BJ (cell line): ENCODE measurements at places on chromosomes 1 and 21.
A peak's percentile ranks its signal among the peaks of the same experiment; 100 is the strongest.

DNA sequence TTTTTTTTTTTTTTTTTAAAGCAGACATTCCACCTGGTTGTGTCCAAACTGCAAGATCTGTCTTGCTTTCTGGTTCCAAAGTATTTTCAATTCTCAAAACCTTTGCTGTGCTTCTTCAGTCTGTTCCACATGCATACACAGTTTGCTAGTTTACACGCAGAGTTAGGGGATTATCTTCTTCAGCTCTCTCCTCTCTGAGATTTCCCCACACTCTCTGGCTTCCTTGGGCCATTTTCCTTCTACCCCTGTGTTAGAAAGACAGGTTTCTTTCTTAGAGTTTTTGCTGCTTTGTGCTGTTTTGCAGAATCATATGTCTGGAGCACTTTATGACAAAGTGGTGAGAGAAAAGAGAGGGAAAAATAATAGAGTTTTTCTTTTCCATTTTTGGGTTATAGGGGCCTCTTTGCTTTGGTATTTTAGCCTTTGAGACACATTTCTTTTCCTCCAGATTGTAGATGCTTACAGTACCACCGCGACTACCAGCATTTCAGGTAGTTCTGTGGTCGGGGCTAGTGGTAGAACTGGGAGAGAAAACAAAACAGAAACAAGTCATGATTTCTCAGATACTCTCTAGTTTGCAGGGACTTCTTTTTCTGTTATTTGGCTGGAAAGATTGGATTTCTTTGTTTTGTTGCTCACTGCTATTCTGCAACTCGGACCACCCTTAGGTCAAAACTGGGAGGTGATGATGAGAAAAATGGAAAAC, 66.3 kb downstream of the RABGAP1L start:
- DNase-seq: no peak

- no peak for DNase-seq
Measured at GRCh38 chr1:199786695-199787094, 240.8 kb upstream of the NR5A2 start.

DNA sequence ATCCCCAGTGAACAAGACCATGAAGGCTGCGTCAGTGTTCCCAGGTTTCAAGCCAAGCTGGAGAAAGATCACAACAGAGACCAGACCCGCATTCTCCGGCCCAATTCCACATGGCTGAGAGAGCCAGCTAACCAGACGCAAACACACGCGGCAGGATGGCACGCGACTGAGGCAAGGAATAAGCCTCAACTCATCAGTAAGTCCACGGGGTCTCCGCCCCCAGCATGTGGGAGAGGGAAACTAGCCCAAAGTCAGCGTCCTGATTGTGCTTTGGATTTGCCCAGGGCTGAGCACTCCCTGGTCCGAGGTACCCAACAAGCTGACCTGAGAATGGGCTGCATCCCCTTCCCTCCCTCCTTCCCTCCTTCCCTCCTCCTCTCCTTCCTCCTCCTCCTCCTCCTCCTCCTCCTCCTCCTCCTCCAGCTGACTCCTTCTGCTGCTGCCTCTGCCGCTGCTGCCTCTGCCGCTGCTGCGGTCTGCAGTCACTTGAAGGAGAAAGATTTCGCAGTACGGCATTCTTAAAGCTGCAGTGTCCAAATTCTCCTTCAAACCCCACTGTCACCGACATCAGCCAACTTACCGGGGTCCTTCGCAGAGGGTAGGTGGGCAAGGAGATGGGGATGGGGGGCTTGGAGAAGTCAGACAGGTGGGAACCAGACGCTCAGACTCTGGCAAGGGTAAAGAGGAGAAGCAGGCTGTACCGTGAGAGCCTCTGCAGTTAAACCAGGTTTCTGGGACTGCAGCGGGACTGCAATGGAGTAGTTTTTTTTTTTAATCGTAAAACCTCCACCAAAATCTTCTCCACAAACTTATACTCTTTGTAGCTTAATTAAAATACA, 33.0 kb upstream of the H6PD start:
- DNase-seq: no peak

- DNase-seq: no peak
Measured at GRCh38 chr1:99180915-99181314, 83.4 kb upstream of the PLPPR4 start.

- peak; percentile 100 for DNase-seq
Measured at GRCh38 chr1:33433509-33434362, 2.8 kb upstream of the PHC2 start.

DNA sequence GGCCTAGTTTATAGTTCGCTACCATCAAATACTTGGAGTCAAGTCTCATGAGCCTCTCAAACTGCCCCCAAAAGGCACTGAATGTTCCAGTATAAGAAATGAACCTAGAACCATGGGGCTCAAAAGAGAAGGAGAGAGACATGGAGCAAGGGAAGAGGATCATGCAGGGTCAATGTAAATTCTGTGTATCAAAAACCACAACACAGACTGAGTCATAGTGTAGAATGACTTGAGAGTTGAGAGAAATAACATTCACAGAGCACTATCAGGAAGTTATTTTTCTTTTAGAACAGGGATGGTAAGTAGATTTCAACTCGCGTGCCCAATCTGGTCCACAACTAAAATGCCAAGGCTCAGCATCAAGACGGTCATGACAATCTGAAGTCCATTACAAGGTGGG, 59.8 kb downstream of the GNG12 start:
- no peak for DNase-seq

DNA sequence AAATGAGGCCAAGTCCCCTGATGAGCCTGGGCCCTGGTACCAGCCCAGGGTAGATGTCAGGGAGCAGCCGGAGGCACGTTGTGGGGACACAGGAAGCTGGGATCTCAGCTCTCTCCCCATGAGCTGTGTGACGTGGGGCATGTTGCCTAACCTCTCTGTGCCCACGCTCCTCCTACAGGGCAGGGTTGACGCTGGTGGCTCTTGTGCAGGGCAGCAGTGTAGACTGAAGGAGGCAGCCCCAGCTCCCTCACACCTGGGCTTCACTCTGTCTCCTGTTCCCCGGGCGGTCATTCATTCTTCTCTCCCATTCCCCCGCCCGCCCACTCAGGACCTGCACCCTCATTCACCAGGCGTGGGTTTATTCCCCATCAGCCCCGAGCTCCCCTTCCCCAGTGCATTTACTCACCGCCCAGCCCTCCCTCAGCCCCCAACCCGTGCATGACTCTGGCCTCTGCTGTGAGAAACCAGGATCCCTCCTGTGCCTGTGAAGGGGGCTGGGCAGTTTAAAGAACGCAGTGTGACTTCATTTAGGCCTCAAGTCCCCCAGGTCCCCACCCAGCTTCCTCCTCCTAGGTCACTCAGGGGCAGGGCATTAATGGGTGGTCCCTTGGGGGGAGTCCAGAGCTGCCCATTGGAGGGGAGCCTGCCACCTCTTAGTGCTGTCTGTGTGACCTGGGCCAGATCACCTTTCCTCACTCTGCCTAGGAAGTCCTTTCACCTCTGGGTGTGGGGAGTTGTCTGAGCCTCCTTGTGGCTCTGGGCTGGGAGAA, 285.7 kb downstream of the PTPRU start:
- DNase-seq: no peak

- no peak for DNase-seq
Measured at GRCh38 chr1:32924881-32925344, 23.7 kb upstream of the TMEM54 start.

- no peak for DNase-seq
Measured at GRCh38 chr1:12587981-12588640, 29.9 kb downstream of the DHRS3 start.

DNA sequence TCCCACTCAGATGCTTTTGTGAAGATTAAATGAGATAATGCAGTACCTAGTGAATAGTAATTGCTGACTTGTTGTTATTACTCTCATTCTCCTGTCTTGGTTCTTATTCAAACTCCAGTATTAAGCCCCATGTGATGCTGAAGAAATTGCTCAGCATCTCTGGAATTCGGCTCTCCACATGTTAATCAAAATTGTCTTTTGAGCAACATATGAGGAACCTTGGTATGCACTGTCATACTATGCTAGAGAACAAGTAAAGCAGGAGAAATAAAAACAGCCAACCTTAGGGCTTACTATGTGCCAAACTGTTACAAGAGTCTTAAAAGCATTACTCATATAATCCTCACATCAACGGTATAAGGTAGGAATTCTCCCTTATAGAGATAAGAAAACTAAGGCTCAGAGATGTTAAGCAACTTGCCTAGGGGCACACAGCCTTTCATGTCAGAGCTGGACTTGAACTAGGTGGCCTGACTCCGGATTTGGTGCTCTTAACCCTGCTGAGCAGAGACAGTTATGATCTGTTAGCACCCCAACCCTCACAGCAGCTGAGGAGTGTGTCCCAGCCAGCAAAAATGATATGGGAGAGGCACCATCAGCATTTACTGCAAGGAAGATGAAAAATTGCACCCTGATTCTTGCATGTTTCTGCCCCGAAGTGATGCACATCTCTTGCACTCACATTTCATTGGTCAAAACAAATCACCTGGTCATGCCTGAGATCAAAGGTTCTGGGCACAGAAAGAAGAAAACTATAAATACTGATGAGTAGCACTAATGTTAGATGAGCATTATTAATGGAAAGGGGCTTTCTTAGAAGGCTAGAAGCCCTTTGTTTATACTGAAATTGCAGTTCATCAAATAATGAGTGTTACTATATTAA, 102.3 kb downstream of the OMA1 start:
- DNase-seq: peak; percentile 46

- DNase-seq: no peak
Measured at GRCh38 chr21:44304011-44304616, 4.3 kb downstream of the PFKL start.

GRCh38 chr1:223622132-223622842, 43.2 kb downstream of the CAPN8 start:
- no peak for DNase-seq

GRCh38 chr1:24964811-24965570, 34.9 kb upstream of the RUNX3 start:
- no peak for DNase-seq

- DNase-seq: peak; percentile 95
Measured at GRCh38 chr1:53511933-53512806, 53.0 kb downstream of the DMRTB1 start.

DNA sequence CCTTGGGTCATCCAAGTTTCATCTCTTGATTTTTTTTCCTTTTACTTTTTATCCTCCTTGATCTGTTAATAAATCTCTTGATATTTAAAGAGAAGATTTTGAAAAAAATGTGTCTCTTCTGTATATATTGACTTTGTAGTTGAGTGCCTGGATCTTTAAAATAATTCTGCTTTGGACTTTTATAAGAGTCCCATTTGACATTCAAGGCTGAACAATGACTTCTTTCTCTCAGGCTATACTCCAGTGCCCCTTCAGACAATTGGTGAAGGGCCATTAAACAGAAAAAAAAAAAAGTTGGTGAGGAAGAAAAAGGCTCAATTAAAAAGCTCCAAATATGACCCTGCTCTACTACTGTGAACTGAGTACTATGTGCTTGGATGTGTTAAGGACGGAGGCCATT, 40.9 kb upstream of the CITED4 start:
- DNase-seq: no peak

DNA sequence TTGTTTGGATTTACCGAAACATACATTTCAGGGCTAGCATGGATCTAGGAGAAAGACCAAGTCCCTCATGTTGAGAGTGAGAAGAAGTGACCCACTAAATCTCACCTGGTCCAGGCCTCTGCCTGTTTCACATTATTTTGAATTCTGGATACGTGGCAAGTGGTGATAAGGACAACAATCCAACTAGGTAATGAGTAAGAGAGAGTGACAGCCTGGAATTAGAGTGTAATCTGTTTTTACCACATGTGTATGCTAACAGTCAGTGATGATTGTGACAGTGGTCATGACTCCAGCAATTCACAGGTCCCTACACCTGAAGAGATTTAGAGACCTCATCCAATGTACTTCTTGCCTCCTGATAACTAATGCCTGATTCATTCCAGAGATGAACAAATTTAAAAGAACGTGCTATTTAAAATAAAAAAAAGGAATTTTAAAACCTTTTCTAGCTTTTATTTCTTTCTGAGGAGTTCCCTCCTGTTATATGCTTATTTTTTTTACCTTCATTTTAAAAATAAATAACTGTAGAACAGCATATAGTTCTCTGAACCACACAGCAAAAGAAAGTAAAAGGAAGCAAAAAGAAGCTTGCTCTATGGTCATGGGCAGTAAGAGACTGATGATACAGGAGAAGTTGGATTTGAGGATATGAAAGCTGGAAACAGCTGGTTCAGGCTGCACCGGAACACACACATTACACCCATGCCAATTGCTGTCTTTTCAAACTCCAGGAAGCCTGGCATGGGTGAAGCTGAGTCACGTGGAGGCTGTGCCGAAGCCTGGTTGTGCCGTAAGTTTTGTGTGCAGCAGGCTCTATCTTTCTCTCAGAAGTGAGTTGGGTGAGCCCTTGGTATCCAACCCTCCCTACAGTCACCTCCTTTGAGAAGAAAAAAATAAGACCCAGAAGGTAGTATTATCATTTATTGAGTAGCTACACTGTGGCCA, 14.7 kb downstream of the C1orf116 start:
- no peak for DNase-seq

DNA sequence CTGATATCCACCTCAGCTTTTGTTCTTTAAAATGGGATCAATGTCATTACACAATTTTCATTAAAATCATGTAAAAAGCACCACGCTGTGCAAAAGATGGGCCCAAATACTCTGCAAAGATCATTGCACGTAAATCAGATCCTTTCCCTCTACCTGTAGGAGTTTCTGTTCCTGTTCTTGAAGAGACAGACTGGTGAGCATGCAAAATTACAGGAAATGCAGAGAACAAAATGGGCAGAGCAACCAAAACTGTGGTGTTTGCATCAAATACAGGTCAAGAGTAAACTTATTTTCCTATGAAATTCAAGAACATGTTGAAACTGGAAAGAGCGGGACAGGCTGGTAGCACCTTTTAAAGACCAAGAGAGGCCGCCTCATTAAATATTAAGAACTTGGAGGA, 294.9 kb upstream of the ADGRL2 start:
- no peak for DNase-seq

- no peak for DNase-seq
Measured at GRCh38 chr1:103265551-103265950, 157.2 kb upstream of the COL11A1 start.

- DNase-seq: no peak
Measured at GRCh38 chr1:211257826-211258225, 1.3 kb upstream of the RCOR3 start.

- DNase-seq: no peak
Measured at GRCh38 chr1:104671684-104672353, 922.1 kb downstream of the AMY1C start.

DNA sequence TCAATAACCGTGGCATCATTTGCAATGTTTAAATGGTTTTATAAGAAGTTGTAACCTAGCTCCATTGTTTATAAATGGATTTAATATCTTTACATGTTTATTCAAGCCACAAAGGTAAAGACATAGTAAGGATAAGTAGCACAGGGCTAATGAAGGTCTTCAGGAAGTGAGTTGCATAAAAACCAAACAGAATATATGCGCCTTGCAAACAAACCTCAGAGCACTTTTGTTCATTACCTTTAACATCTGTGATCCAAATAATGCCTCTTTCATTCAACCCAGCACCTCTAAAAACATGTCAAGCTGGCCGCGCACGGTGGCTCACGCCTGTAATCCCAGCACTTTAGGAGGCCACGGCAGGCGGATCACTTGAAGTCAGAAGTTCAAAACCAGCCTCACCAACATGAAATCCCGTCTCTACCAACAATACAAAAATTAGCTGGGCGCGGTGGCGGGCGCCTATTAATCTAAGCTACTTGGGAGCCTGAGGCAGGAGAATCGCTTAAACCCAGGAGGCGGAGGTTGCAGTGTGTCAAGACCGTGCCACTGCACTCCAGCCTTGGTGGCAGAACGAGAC, 25.3 kb downstream of the BRINP3 start:
- DNase-seq: no peak

GRCh38 chr1:27779122-27779521, 6.1 kb downstream of the STX12 start:
- DNase-seq: no peak

- DNase-seq: no peak
Measured at GRCh38 chr1:189323091-189323490, 1154.6 kb downstream of the BRINP3 start.
